ENCODE measurements at places on chromosomes 6 and 20.

GRCh38 chr6:85493389-85493788 is 43.5 kb downstream of the NT5E start:
- no peak for DNase-seq

DNA sequence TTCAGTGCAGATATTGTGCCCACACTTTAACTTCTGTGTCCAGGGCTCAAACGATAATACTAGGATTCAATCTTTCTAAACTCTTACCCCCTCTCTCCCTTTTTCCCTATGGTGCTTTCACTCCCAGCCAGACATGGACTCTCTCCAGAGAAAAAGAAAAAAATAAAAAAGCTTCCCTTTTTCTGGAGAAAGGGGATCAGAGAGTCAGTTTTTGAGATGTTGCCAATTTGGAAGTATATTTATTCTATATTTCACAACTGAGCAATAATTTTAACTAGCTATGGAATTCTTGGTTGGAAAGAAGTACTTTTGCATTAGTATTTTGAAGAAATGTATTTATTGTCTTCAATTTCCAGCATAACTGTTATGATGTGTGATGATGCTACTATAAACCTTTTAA is 72.2 kb upstream of the ZFP64 start:
- no peak for DNase-seq

DNA sequence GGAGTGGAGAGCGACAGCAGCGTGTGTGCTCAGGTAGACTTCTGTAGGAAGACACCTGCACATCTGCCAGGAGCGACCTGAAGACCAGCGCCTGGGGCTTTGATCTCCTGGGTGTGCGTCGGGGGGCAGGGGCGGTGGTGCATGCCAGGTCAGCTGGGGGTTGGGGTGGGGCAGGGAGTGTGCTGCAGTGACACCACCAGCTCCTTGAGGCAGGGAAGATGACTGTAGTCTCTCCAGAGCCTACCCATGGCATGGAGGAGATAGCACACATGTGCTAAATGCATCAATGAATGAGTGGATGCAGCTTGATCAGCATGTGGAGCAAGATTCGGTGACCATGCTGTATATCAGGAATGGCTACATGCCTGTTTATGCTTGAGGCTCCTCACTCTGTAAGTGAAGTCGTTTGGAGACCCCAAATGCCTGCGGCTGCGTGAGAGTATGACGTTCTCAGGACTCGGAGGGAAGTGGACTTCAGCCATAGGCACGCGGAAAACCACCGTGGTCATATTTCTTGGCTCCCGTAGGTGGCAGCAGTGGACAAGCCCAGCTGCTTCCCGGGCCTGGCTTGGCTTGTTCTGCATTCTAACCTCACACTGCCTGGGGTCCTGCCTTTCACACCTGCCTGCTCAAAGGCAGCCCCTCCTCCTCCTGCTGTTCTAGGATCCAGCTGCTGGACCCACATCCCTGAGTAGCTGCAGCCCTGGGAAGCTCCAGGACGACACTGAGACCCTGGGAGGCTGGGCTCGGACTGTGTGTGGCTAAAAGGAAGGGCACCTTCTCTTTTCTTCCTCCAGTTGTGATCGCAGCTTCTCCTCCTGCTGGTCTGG is 39.4 kb upstream of the KCNK16 start:
- DNase-seq = peak; percentile 61

GRCh38 chr20:49510562-49511122 is 28.2 kb upstream of the KCNB1 start:
- DNase-seq = no peak

DNA sequence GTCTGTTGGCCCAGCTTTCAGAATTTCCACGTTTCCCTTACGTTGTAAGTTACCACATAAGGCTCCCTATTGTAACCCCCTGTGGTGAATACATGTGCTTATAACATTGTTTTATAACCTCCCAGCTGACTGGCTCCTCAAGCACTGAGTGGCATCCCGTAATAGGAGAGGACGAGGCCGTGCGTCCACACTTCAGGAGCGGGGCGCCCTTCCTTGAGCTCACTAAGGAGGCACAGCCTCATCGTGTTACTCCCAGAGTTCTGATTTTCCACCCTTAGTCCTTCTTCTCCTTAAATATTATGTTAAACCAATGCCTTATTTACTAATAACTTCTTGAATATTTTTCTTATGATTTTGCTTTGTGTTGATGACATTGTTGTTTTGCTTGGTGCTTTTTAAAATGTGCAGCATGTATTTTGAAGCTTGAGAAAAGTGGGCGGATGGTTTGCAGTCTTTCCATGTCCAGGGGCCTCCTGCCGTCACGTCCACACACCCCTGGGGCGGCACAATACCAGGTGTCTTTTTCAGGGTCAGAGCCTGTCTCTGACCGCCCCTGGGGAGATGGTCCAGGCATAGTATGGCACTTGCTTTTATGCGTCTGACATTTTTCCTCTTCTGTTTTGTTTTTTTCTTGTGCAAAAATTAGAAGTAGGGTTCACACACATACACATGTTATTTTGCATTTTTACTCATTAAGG is 181.8 kb downstream of the DLL1 start:
- DNase-seq = no peak

DNA sequence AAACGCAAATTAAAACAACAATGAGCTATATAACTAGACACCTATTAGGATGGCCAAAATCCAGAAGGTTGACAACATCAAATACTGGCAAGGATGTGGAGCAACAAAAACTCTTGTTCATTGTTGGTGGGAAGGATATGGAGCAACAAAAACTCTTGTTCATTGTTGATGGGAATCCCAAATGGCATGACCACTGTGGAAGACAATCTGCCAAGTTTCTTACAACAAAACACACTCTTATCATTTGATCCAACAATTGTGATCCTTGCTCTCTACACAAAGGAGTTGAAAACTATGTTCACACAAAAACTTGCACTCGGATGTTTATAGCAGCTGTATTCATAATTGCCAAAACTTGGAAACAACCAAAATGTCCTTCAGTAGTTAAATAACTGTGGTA is 61.8 kb upstream of the LAMA2 start:
- DNase-seq = no peak

DNA sequence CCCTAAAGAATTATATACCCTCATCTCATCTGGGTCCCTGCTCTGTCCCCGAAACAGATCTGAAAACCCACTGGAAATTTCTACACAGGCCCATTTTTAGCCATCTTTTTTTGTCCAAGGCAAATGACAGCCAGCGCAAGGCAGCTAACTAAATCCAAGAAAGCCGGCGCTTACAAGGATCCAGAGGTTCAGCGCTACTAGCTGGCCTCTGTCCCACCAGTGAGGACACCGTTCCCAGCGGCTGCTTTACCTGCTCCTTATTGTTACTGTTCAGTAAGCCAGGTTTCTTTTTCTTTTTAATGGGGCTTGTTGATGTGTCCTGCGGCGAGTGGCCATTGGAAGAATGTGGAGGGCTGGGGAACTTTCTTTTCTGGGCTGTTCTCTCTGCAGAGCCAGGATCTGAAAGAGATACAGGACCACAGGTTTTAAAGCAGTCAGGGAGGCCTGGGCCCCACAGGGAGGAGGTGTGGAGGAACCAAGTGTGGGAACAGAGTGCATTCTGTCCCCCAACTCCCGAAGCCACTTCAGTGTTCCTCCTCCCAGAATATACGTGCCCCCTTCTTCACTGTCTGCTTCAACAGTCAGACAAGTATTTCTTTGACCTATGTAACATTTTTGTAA is 46.6 kb downstream of the ZMYND8 start:
- no peak for DNase-seq

DNA sequence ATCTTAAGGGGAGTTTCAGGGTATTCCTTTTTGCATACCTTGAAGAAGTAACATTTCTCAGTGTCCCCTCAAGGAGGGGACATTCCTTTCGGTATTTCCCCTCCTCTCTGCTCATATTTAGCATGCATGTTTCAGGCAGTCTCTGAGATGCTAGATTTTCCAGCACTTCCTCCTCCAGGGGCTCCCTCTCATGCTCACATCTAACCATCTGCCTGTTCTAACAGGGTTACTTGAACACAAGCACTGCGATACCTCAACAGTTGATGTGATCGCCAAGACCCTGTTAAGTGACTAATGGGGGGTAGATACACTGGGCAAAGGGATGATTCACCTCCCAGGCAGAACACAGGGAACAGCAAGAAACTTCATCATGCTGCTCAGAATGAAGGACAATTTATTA is 12.9 kb upstream of the MCM3 start:
- DNase-seq = no peak

GRCh38 chr6:128188678-128189077 is 287.8 kb upstream of the THEMIS start:
- DNase-seq = no peak

DNA sequence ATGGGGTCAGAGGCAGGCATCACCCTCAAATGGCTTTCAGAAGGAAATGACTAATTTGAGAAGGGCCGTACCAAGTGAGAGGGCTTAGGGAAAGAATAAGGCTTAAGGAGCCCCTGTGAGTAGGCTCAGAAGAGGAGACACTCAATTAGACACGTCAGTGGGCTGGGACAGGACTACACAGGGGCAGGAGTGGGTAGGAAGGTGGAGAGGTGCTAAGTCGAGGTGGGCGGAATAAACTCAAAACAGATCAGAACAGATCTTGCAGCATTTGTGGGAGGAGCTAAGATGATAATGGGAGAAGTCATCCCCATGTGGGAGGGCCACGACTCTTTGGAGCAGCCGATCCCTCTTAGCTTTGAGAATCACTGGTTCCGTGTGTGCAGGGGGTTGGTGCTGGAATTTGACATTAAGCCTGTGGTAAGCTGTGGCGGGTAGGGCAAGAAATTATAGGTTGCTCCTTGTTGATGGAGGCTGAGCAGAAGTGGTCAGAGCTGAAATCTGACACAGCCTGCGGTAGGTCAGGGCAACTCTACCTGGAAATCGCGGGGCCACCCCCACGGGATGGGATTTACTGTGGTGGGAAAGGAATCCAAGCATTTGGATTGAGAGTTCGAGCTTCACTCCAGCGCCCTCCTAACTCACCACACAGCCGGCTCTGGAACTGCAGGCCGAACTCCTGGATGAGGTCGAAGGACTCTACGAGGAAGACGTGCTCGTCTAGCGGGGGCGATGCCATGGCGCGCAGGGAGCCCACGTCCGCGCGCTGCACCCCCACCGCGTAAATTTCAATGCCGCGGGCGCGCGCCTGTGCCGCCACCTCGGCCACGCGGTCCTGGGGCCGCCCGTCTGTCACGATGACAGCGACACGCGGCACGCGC is 2.8 kb upstream of the RBPJL start:
- no peak for DNase-seq

DNA sequence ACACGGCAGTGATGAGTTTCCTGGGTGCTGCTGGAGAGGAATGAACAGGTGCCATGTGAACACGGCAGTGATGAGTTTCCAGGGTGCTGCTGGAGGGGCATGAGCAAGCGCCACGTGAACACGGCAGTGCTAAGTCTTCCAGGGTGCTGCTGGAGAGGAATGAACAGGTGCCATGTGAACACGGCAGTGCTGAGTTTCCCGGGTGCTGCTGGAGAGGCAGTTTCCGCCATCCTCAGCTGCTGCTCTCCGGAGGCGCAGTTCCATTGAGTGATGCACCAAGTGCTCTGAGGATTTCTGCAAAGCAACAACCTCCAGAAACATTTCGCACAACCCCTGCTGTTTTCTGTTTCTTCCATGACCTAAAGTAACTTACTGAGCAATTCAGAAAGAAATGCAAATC is 155.4 kb downstream of the SMOC2 start:
- no peak for DNase-seq

DNA sequence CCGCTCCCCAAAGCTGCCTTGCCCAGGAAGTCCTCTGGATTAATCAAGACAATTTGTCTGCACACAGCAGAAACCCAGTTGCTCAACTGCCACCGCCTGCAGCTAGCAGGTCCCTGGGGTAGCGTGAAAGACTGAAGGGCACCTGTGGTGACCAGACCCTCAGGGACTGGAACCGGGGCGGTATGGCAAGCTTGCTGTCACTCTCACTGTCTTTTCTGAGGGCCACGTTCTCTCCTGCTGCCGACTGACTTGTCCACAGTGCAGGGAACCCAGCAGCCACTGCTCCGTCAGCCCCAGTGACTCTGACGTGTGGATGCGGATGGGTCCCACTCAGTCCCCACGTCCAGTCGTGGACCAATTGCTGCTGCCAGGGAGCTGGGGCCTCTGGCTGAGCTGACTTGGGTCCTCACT is 72.8 kb upstream of the PMEPA1 start:
- DNase-seq = no peak

- no peak for DNase-seq
Measured at GRCh38 chr6:6803180-6803977, 214.9 kb downstream of the LY86 start.

GRCh38 chr6:52364480-52365166 is 2.7 kb downstream of the PAQR8 start:
- no peak for DNase-seq

DNA sequence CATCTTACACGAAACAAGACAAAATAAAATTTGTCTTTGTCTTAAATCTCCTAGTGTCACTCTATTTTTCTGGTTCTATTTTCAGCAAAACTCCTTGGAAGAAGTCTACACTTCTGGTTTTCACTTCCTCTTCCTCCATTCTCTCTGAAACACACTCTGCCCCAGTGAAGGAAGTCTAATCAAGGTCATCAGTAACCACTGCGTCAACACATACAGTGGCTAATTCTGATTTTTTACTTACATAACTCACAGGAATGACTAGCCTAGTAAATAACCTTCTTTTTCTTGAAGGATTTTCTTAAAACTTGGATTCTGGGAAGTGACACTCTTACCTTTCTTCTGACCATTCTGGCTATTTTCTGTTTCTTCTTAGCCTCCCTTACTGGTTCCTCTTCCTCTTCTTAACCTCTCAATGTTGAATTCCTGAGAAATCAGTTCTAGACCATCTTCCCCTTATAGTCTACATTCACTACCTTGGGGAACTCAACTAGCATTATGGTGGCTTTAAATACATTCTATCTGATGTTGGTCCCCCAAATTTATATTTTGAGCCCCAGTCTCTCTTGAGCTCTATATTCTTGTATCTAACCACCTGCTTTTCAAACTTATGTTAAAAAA is 37.5 kb downstream of the AIG1 start:
- DNase-seq = no peak

- DNase-seq = no peak
Measured at GRCh38 chr6:53496797-53497375, 48.0 kb downstream of the GCLC start.

GRCh38 chr6:36626636-36627035 is 32.5 kb downstream of the SRSF3 start:
- no peak for DNase-seq

DNA sequence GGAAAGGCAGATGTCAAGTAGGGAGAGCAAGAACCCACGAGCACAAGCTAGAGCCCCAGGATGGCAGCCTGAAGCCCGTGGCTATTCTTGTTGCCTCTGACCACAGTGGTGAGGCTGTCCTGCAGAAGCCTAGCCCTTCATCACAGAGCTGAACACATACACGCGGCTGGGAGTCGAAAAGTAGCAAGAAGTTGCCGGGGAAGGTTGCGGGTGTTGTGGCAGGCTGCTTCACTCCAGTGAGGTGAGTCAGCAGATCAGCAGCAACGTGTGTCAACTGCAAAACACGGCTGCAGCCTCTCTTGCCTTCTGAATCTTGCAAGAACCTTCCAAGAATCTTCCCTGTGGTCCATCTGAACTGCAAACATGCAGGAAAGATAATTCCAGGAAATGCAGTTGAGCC is 10.6 kb upstream of the STX16 start:
- no peak for DNase-seq

Measured in COR-L47 (cell line).